ENCODE measurements at places on chromosomes 16 and 17.

- no peak for DNase-seq
Measured at GRCh38 chr16:87033021-87033471, 284.1 kb downstream of the C16orf95 start.

- DNase-seq: no peak
Measured at GRCh38 chr17:61670691-61671090, 79.7 kb upstream of the NACA2 start.

DNA sequence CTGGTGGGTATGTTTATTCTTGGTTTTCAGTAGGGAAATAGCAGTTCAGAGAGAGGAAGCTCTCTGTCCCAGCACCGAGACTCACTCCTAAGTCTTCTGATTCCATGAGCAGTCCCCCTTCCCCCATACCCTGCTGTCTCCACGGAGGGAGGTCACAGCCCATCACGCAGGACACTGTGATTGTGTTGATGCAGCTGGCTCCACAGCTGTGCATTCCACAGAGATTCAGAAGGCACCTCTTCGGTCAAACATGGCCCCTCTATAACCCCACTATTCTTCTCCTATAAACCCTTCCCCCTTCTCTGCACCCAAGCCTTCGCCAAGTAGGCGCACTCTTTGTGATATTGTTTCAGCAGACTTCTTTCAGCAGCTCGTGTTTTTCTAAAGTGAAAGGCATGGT is 104.3 kb upstream of the HLF start:
- DNase-seq: no peak

GRCh38 chr17:81582341-81582740 is 30.2 kb upstream of the FAAP100 start:
- DNase-seq: no peak

- no peak for DNase-seq
Measured at GRCh38 chr17:72249441-72249840, 128.6 kb downstream of the SOX9 start.

DNA sequence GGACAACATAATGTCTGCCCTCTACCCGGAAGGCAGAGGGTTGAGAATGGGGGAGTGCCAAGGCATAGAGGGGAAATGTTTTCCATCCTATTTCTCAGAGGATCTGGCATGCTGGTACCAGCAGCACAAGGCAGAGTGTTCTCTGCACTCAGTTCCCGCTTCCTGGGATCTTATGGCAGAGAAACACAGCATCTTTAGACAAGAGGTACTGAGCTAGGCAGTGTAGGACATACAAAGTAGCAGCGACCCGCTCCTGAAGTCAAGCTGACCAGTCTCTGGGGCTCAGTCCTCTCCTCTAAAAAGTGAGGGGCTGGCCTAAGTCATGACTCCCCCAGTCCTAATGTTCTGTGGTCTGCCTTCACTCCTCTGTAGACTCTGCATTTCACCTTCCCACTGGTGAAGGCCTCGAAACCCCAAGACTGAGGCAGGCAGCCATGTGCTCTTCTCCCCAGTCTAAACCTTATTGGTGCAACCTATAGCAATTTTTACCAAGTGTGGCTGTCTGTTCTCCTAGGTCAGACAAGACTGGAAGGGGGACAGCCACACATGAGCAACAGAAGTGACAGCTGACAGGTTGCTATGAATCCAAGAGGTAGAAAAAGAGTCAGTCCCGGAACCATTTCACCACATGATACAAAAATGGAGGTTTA is 11.3 kb upstream of the TSPOAP1 start:
- DNase-seq: no peak

DNA sequence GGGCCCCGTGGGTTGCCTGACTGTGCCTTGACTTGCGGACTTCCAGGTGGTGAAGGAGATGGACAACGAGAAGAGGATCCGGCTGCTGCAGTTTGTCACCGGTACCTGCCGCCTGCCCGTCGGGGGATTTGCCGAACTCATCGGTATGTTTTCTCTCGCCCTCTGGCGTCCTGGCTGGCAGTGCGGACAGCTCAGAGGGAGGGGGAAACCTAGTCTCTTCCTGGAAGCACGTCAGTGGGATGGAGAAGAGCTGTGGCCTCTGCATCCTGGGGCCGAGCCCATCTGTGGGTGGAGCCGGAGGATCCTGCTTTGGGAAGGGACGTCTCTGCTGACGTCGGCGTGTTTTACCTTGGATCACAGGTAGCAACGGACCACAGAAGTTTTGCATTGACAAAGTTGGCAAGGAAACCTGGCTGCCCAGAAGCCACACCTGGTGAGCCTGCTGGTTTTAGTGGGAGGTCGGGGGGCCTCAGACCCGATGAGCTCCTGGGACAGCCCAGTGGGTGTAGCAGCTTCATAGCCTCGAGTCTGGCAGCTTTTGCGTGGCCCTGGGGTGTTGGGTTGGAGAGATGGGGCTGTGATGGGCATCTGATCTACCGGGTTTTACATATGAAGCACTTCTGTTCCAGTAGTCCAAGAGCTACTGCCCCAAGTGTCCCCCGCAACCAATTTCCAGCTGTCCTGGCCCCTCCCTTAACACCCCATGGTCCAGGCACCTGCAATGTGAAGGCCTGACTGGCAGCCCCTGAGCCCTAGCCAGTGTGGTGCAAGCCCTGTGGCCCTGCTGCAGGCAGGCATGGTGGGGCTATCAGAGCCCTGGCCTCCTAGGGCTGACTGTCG is 11.9 kb upstream of the CLEC18A start:
- DNase-seq: no peak

DNA sequence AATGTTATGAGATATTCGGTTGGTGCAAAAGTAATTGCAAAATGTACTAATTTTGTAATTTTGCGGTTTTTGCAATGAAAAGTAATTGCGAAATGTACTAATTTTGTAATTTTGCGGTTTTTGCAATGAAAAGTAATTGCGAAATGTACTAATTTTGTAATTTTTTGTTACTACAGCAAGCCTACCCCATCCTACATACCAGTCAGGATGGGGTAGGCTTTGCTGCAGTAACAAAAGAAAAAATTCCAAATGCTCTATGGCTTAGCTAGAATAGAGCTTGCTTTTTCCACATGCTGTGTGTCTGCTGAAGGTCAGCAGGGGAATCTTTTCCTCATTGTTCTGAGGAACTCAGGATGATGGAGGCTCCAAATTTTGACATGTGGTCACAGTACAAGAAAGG is 83.3 kb upstream of the GPRC5B start:
- DNase-seq: no peak

GRCh38 chr17:75011401-75012095 is 922 bp upstream of the MRPL58 start:
- DNase-seq: no peak

DNA sequence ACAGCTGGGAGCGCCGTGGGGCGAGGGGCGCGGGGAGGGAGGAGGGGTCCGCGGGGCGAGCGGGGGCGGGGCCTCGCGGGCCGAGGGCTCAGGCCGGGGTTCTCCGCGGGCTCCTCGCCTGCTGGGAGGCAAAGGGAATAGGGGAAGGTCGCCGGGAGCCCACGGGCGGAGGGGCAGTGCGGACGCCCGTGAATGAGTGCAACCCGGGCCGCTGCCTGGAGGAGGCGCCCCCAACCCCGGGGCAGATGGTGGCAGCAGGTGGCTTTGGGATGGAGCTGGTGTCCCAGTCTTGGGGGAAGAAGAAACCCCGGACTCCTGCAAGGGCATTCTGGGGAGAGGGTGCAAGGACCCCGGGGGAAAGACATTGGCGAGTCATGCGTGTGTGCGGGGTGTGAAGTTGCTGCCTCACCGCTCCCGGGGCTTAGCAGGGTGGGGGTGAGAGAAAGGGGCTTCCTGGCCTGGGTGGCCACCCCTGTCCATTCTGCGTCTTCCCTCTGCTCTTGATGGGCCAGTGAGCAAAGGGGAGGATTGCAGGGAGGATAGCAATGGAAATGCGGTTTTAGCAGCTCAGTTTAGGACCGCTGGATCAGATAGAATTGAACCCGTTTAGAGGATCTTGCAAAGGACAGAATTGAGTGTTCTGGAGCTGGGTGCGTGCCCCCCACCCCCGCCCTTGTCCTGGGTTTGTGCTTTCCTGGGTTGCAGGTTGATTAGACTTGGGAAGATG is 526 bp downstream of the KIAA0513 start:
- DNase-seq: no peak

DNA sequence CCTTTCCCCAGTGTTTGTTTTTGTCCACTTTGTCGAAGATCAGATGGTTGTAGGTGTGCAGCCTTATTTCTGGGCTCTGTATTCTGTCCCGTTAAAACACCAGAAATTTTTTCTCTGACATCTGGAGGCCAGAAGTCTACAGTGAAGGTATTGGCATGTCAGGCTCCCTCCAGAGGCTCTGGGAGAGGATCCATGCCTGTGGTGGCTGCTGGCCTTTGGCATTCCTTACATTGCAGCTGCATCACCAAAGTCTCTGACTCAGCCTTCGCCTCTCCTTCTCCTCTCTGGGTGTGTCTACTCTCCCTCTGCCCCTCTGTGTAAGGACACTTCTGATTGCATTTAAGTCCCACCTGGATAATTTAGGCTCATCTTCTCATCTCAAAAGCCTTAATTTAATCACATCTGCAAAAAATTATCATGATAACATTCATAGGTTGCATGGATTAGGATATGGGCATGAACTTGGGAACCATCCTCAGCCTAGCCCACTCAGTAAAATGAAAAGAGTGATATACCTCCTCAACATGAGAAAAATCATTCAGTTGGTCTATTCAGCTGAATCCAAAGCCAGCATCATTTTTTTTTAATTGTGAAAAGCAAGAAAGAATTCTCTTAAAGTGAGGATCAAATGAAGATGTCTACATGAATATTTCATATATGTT is 78.0 kb downstream of the MAP2K6 start:
- no peak for DNase-seq

DNA sequence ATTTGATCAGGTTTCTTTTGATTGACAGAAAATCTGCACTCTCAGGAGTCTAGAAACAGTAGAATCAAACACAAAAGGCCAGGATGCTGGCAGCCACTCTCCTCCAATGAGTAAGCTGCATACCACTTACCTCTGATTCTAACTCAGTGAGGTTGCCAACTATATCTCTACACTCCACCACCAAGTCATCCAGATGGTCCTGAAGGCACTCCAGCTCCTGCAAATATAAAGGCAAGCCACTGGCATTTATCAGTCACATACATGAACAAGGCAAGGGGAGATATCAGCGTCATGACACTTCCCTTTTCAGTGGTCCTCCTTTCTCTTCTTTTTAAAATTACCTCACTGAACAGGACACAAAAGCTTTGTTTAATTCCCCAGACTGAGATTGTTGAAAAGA is 53.1 kb upstream of the CLEC18B start:
- DNase-seq: no peak

- DNase-seq: no peak
Measured at GRCh38 chr16:48408688-48409087, 23.5 kb upstream of the SIAH1 start.

DNA sequence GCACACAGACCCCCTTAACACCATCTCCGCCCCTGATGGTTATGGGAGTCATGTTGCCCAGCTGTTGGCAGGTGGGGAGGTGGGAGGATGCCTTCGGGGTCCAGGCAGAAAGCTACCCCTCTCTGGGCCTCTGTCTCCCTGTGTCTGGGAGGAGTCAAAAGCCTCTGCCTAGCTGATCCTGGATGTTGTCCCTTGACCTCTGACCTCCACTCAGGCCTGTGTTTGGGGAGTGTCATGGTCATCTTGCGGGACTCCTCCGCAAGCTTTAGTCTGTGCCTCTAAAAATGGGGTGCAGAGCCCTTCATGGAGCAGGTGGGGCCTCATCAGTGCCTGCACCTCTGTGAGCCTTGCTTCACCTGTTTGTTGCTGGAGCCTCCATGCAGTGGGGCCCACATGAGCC is 3.8 kb downstream of the LLGL1 start:
- DNase-seq: no peak

DNA sequence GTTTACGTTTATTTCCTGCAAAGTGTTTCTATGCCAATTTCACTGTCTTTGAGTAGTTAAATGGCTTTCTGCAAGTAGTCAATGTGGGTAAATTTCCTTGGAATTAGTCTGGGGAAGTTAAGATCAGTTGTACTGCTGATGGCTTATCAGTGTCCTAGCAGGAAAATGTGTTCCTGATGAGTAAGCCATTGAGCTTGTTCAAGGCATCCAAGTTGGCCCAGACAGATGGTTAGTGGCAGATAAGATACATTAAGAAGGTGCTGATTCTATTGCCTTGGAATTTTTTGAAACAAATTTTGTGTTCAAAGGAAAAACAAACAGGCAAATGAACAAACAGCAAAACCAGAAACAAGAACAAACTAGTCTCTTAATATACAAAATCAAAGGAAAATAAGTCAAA is 258.4 kb downstream of the MAP2K6 start:
- no peak for DNase-seq

DNA sequence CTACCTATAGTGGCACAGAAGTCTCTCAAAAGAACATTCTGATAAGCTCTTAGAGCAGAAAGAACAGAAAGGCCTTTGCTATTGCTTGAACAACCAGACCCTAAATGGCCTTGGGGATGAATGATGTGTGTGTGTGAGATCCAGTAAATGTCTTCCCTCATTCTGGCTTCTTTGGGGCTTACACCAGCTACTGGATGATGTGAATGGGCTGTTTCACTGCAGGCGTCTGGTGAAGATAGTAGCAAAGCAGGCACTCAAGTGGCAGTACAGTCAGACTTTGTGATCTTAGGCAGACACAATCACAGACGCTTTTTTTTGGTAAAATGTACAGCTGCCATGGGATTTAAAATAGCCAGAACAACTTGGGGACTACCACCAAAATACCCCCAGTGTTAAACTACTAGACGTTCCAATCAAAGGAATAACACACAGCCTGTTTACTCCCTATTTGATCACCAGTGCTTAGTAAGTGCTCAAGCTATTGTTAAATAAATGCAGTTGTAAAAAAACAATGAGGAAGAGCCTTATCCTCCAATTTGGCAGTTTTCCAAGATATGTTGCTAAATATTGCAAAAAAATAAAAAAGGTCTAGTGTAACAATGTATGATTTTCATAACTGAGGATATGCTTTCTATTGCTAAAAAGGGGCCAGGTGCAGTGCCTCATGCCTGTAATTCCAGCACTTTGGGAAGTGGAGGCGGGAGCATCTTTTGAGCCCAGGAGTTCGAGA is 17.9 kb downstream of the NDUFAB1 start:
- no peak for DNase-seq

GRCh38 chr16:83160287-83161020 is 533.7 kb downstream of the CDH13 start:
- DNase-seq: no peak

DNA sequence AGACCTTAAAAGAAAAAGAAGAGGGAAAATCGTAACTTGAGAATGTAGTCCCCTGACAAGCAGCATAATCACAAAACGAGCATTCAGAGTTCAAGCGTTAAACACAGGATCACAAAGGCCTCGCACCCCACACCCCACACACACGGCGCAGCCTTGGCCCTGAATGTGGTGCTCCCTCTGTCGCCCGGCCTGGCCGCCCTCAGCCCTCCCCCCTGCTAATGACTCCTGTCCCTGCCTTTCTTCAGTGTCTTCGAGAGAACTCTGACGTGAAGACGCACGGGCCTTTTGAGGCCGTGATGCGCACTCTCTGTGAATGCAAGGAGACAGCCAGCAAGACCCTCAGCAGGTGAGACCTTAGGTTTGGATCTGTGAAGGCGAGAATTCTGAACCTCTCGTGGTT is 47.5 kb upstream of the ENDOV start:
- DNase-seq: no peak

GRCh38 chr17:66518677-66519076 is 216.3 kb downstream of the PRKCA start:
- no peak for DNase-seq

GRCh38 chr16:81493755-81494433 is 49.3 kb downstream of the CMIP start:
- no peak for DNase-seq
